ENCODE measurements at places on chromosomes 12 and 14.
A peak's percentile ranks its signal among the peaks of the same experiment; 100 is the strongest.

- DNase-seq, result no peak
Measured at GRCh38 chr12:6923851-6924250, 3.9 kb upstream of the ATN1 start.

- no peak for DNase-seq
Measured at GRCh38 chr14:72567226-72567625, 326.7 kb downstream of the DPF3 start.

DNA sequence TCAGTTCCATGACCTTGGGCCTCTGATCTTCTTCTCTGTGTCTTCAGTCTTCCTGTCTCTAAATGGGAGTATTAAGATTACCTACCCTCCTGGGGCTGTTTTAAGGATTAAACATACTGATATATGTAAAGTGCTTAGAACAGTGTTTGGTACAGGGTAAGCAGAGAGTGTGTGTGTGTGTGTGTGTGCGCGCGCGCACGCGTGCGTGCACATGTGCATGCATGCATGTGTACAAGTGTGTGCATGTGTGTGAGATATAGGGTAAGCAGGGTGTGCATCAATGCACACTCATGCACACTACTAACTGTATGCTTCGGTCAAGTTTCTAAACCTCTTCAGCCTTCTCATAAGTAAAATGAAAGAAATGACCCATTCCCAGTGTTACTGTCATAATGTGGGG is 196.6 kb downstream of the NTF3 start:
- DNase-seq, result no peak

DNA sequence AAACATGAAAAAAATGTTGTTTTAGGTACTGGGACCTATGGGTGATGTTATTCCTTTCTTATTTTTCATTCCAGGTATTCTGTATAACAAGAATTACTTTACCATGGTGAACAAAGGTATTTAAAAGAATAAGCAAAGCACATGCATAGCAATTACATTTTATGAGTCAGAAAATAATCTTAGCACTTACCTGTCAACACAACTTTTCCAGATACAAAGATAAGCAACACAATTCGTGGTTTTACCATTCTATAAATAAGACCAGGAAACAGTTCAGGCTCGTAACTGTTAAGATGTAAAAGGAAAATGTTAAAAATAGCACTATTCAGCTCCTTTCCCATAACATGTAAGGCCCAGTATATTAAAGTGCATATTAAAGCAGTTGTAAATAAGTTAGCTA is 12.3 kb upstream of the ATG14 start:
- DNase-seq, result no peak

DNA sequence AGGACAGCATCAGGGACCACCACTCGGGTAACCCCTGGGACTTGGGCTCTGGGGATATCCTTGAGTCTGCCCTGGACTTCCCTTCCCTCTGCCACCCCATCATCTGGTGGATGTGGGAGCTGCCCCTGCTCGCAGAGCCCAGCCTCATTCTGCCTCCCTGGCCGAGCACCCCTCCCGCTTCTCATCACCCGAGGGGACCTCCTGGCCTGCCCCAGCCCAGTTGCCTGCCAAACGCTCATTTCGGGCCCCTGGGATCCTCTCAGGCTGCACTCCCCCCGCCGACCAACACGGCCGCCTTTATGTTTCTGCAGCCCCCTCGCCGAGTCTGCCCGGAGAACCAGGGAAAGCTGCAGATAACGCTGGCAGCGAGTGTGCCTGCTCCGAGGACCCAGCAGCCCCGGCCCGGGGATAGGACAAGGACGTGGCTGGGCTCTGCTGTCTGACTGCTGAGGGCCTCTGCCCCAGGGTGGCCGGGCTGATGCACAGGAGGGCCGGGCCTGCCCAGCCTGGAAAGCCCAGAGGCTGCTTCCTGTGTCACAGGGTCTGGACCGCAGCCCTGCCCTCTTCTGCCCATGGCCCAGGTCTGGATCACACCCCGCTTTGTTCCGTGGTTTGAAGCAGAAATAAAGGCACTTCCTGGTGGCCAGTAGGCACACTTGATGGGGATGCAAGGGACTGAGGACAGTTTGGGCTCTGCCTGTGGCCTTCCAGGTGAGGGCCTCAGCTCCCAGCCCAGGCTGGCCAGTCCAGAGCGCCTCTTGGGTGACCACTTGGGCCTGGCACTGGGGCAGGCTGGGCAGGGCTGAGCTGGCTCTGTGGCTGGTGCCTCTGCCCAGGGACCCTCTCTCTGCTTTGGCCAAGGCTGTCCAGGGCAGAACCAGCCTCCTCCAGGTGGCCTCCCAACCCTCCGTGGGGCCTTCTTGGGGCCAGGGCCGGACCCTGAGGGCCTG is 4.9 kb upstream of the EXOC3L4 start:
- no peak for DNase-seq

DNA sequence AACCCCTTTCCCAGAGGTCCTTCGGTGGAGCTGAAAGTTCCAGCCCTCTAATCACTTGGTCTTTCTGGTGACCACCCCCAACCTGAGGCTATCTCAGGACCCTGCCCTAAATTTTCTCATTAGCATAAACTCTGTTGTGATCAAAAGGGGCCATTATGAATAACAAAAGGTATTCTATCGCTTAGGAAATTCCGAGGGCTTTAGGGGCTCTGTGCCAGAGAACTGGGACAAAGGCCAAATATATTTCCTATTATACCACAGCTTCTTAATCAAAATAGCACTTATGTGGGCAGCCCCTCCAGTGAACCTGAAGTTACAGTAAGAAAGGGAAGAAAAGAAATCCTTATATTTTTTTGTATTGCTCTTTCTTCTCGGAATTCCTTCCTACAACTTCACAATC is 125.3 kb upstream of the NPAS3 start:
- DNase-seq, result no peak

DNA sequence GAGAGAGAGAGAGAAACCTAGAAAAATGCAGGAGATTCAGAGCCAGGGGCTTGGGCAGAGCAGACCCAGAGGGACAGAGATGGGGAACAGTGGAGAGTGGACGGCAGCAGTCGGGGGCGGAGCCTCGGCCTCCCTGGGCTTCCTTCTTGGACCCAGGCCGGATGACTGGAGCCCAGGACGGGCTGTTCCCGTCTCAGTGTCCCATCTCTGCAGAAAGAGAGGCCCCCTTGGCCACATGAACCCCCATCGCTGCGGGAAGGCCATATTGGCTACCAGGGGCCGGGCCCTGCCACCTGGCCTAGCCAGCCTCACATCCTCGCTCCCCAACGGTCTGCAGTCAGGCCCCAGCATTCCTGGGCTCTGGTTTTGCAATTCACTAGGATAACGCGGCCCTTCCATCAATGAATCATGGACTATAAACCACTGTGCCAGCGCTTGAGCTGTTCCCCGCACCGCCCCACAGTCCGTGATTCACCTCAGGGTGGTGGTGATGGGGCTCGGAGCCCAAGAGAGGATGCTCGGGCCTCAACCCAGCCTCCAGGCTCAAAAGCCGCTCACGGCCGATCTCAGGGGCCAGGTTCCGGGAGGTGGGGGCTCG is 116.5 kb downstream of the RFLNA start:
- DNase-seq, result no peak

DNA sequence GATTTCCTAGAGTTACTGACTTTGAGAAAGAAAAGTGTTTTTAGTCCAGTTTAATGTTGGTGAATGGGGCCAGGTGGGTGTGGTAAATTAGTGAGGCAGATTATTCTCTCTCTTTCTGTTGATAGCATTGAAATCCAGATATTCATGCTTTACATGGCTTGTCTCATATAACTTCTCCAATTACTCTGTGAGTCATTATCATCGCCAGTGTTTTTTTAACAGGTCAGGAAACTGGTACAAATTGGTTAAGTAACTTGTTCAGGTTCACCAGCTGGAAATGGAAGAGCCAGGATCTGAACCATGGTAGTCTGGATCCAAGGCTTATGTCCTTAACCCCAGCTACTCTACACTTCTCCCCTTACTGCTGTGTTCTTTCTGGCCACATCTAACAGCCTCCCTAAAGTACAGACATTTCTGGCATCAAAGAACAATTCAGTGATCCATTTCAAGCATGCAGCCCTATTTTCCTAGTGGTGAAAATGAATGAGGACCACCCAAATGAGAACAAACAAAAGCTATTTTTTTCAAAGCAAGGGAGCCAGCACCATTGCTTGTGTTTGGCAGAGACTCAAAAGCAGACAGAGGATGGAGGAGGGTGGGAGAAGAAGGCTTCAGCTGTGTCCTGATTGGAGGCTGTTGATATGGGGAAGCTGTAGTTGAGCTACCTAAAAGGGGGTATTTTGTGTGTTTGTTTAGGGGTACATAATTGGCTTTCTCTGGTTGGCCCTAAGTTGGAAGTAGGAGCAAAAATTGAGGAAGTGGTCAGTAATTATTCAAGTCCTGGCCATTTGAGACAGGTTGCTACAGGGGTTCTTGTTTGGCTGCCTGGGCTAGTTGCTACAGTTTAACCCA is 1.7 kb downstream of the IRAK3 start:
- DNase-seq, result no peak

- DNase-seq, result no peak
Measured at GRCh38 chr12:22034709-22035506, 11.1 kb upstream of the CMAS start.

DNA sequence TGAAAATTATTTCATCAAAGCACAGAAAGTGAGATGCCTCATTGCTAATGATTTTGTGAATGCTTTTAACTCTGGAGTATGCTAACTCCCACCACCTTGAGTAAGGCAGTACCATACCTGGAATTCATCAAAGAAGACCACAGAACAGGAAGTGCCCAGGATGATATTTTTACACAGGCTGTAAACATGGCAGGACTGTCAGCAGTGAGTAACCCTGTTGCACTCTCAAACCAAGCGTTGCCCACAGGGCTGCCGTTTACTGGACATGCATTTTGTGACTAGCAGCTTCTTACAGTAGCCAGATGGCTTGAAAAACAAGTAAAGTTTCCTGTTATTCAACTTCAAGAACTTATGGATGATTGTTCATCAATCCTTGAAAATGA is 42.4 kb downstream of the RALGAPA1 start:
- DNase-seq, result no peak

DNA sequence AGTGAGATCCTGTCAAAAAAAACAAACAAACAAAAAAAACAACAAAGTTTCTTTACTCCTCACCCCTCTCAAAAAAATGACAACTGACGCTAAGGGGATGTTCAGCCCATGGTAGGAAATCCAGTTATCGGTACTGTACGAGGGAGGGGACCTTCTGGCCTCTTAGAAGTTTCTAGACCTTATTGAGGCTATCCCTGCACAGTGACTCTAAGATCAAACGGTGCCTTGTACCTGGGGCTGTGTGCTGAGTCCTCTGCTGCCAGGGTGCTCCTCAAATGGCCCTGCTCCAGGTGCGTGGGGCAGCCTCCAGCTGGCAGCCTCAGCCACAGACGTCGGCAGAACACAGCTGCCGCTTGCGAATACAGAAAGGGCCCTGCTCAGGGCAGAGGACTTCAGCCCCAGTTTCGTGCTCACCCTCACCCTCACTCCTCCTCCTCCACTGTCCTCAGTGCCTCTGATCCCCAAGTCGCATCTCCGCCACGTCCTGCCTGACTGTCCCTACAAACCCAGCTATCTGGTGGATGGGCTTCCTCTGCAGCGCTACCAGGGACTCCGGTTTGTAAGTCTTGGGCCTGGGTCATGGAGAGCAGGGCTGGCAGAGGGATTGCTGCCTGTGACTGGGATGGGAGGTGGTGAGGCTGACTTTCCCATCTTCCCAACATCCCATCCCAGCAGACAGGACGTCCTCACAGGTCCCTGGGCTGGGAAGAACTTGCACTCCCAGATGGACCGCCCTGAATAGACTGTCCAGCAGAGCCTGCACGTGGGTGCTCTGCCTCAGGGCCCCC is 90.9 kb downstream of the B4GALNT3 start:
- DNase-seq, result no peak

DNA sequence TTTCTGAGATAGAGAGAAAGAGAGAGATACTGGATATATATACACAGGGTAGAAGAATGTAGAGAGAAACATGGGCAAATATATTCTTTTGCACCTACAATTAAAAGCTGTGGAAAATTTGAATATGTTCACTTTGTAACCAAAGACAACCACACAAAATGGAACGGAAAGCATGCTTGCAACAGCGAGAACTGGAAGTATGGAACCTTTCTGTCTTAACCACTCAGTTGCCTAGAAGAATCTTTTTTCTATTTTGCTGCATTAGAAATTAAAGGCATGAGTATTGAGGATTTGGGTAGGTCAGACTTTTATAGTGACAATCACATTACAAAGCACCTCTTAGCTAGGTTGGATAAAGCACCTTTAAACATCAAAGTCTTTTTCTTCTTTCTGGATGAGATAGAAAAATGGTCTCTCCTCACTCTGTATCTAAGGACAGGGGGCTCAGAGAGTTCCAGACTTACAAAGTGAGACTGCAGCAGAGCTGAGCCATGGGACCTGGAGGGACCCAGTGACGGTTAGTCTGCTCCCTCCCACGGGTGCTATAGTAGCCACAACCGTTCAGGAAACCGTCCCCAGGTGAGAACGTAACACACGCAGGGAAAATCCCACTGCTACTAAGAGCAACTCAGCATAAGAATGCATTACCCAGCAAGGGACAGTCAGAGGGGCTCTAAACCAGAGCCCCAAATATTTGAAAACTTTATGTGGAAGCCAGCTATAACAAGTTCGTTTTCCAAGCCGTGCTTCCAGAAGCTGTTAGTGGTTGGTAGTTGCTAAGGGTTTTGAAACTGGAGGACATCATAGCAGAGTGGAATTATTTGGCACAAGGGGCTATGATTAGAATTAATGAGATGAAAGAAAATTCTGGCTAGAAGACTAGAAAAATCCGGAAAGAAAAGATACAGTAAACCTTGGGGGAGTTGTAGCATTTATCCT is 97.1 kb downstream of the DAD1 start:
- DNase-seq, result peak; percentile 68

DNA sequence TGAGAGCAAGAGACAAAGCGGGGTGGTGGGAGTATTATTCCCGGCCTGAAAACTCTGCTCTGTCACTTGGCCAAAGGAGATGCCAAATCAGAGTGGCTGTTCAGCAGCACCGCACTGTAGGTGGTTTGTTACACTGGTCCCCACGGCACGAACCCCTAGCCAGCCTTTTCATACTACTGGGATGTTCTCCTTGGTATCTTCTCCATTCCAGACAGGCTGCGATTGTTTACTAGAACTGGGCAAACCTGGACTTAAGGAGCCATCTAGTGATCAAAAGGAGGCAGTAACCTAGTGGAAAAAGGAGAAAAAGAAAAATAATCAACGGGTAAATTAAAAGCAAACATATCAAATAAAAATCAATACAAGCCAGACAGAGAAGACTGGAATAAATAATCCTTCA is 58.9 kb upstream of the TMTC2 start:
- DNase-seq, result no peak

DNA sequence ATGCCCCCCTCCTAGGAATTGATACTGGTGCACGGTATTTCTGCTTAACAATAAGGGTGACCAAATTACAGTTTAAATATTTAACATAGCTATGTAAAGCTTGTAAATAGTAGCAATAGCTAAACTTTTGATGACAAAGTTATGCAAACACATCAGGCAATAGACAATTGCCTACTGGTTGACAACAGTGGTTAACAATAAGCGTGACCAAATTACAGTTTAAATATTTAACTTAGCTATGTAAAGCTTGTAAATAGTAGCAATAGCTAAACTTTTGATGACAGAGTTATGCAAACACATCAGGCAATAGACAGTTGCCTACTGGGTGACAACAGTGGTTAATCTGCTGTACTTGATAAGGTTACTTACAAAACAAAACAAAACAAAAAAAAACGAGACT is 886.5 kb upstream of the FLRT2 start:
- no peak for DNase-seq

All from CD4-positive, alpha-beta T cell treated with Interferon gamma for 1 hour (primary cell).